ENCODE measurements at places on chromosomes 1 and 21.

DNA sequence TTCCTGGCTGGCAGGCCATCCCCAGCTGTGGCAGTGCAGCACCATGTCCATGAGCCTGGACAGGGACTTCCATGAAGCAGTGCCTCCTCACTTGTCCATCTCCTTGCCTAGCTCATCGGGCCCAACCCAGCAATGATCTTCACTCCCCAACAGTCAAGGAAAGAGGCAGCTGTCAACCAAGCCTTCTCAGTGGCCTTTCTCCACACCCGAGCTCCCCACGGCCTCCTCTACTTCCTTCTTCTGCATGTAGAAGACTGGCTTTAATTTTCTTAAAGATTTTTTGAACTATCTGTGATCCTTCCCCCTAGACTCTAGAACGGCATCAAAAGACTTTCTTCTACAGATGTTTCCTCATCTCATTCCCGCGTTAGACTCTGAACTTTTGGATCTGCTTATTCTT, 65.5 kb upstream of the COA6 start:
- DNase-seq = no peak

- no peak for DNase-seq
These were observed 1242.0 kb downstream of the AMY1C start for GRCh38 chr1:104991702-104992101.

GRCh38 chr1:16017461-16018303, at the start of gene HSPB7:
TSS of gene HSPB7 (minus strand) at chr1:16018043. CDS start at chr1:16017963, 80 bp downstream.
- DNase-seq = no peak

- DNase-seq = no peak
These were observed at the start of gene MAP3K6 for GRCh38 chr1:27366411-27367159. TSS of gene MAP3K6 (minus strand) at chr1:27366961. CDS start at chr1:27366597, 364 bp downstream.

DNA sequence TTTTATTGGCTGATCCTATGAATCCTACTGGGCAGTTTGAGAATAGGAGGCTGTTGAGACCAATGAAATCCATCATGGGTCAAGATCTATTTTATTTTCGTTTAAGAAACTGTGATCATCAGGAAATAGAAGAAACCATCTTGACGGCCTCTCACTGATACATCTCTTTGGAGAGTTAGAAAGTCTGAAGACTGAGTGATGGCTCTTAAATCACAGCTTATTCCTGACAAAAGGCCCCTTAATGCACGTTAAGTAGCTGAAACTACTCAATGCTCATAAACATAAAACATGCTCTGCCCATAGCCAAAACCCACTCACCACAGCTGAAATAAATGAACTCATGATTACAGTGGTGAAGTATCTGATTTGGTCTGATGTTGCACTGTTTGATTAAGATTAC, 784.5 kb upstream of the NEGR1 start:
- DNase-seq = no peak

- no peak for DNase-seq
These were observed 27.1 kb upstream of the CNIH3 start for GRCh38 chr1:224589006-224589405.

DNA sequence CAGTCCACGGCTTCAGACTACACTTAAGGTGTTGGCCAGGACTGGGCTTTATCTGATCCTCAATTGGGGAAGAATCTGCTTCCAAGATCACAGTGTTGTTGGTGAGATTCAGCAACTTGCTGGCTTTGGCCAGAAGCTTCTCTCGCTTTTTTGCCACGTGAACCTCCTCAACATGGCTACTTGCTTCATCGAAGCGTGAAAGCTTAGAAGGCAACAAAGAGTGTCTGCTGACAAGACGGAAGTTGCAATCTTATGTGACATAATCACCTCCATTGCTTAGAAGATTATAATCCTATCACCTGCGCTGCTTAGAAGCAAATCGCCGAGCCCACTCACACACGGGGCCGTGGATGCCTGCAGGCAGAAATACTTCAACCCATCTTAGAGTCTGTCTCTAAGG, 10.4 kb upstream of the ITPKB start:
- DNase-seq = no peak

DNA sequence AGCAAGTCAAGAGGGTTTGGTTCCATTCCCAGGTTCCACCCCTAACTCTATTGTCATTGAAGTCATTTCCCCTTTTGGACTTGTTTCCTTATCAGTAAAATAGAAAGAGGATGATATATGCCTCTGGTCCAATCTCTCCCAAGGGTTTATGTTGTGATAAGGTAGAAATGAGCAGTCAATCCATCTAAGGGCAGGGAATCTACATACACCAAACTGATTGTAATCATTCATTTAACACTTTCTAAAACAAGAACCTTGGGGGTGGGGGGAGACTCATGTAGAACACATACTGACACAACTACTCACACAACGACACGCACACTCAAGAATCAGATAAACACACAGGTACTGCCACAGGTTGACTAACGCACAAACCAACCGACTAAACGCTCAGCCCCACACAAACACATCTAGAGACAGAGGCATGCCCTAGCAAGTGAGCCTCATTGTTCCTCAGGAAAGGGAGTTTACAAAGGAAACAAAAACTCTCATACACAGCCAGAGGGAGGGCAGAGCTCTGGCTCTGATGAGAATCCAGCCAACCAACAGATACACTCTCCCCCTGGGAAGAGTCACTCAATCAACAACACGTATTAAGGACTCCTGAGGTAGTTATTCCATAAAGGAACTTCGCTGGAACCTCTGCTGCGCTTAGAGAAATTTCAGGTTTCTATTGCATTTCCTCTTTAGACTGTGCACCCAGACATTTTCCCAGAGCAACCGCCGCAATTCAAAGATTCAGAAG, 1.0 kb downstream of the F11R start:
- no peak for DNase-seq

- no peak for DNase-seq
These were observed 11.5 kb downstream of the PFKFB2 start for GRCh38 chr1:207064561-207064960.

DNA sequence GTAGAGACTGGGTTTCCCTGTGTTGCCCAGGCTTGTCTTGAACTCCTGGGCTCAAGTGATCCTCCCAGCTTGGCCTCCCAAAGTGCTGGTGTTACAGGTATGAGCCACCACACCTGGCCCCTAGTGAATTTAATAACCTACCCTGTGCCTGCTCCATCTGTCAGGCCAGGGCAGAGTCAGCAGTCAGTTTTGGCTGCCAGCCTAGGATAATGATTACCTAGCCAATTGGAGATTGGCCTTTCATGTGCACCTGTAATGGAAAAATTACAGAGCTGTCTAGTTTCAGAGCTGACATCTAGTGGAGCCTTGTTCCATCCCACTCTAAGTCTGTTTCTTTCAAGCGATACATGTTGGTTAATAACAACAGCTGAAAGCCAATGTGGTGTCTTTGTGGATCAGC, 92.0 kb downstream of the DIRAS3 start:
- DNase-seq = no peak

- DNase-seq = no peak
These were observed 183.2 kb downstream of the KIF26B start for GRCh38 chr1:245337829-245338484.

GRCh38 chr21:38503583-38503982, 5.3 kb upstream of the ERG start:
- no peak for DNase-seq
